ENCODE measurements at places on chromosomes 1 and 21. TPM values are rescaled to one million over a fixed set of nuclear protein-coding genes. Genes with fewer than 3 reads are reported as not detected.

DNA sequence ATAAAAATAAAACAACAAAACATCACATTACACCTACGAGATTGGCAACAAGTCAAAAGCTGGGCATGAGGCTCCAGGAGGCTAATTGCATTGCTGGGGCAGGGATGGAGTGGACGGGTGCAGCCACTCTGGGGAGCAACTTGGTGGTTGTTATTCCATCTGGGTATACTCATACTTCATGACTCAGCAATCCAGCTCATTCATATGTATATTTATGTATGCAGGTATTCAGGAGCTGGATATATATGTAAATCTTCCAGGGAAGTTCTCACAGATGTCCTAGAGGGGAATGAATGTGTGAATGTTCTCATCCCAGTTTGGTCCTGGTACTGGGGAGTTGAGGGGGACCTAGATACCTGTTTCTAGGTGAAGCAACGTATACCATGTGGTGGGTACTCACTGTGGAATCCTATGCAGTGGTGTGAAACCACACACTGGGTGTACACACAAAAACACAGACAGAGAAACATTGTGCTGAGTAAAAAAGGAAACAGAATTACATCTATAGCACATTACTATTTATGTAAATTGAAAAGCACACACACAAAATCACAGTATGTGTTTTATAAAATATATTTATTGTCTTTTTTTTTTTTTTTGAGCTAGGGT lies 79.7 kb upstream of the RAB4A start:
- H3K36me3 ChIP-seq = no peaks in the 10 kb centered on the region
- H3K27ac ChIP-seq = no peak overlapping the region
- peaks cover 18% of the 10 kb centered on the region for H3K4me1 ChIP-seq
- no peak for DNase-seq

- no peak overlapping the region for H3K27ac ChIP-seq
- H3K4me1 ChIP-seq = peaks cover 20% of the 10 kb centered on the region
- no peak overlapping the region for H3K4me3 ChIP-seq
- no peaks in the 10 kb centered on the region for H3K36me3 ChIP-seq
- no peaks in the 10 kb centered on the region for H3K27me3 ChIP-seq
Measured at GRCh38 chr1:211942583-211942982, 92.8 kb downstream of the INTS7 start.

- H3K27me3 ChIP-seq = no peaks in the 10 kb centered on the region
- no peaks in the 10 kb centered on the region for H3K36me3 ChIP-seq
- no peak overlapping the region for H3K4me3 ChIP-seq
Measured at GRCh38 chr1:69524015-69524414, 43.7 kb upstream of the LRRC7 start.

S100A7A gene
- not detected for total RNA-seq

ELAPOR1 gene
- total RNA-seq = 11.3 TPM
